ENCODE measurements at places on chromosomes 12 and 14.

- DNase-seq, result no peak
Measured at GRCh38 chr12:114664651-114665320, 19.2 kb downstream of the TBX3 start.

- DNase-seq, result peak; percentile 96
Measured at GRCh38 chr14:61355892-61356325, 34.5 kb downstream of the PRKCH start.

- DNase-seq, result peak; percentile 42
Measured at GRCh38 chr12:40106655-40107054, 774 bp upstream of the SLC2A13 start.

GRCh38 chr12:3604748-3605586 lies 114.0 kb downstream of the PRMT8 start:
- DNase-seq, result peak; percentile 56

DNA sequence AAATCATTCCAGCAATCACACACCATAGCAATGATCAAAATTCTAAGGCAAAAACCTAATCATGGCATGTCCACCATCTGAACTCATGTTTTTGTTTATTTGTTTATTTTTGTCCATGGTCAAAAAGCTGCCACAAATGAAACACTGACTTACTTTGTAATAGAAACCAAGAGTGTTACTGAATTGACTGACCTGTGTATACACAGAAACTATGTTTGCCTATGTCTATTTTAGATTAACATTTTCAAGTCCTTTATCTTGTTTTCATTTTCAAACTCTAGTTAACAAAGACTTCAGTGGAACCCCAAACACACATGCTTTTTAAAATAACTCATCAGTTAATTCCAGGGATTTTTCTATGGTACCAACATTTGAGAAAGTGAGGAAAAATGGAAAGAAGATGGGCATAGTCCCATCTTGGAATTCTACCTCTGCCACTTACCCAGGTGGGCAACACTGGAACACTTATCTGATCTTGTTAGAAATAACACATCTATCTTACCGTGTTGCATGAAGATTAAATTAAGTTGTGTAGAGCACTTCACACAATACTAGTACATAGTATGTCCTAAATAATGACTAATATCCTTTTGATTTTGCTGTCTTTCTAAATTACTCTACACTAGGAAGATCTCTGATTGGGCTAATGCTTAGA lies 6.4 kb downstream of the LUM start:
- DNase-seq, result no peak

- no peak for DNase-seq
Measured at GRCh38 chr14:35140718-35141581, 18.6 kb downstream of the PRORP start.

DNA sequence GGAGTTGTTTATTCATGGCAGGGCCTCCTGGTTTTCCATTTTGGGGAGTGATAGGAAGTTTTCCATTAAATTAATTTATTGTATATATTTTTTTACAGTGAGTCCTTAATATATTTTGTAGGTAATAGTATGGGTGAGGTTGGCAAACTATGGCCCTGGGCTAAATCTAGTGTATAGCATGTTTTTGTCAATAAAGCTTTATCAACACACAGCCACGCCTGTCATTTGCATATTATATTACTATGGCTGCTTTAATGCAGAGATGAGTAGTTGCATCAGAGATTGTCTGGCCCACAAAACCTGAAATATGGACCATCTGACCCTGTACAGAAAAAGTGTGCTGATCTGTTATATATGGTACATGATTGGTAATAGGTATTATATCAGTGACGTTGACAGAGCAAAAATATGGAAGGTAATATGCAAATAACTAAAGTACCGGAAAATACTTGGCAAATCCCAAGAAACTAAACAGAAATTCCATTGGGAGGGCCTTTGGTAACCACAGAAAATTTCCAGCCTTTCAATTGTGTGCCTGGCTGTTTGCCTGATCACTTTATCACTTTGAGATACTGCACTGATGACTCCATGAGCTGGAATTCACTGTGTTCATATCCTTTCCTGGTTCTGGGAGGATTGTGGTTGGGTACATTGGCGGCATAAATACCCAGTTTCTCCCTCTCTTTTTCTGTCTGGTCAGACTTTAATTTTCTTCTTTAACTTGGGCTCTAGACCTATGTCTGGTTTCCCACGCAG lies 61.7 kb upstream of the RFLNA start:
- peak; percentile 22 for DNase-seq

DNA sequence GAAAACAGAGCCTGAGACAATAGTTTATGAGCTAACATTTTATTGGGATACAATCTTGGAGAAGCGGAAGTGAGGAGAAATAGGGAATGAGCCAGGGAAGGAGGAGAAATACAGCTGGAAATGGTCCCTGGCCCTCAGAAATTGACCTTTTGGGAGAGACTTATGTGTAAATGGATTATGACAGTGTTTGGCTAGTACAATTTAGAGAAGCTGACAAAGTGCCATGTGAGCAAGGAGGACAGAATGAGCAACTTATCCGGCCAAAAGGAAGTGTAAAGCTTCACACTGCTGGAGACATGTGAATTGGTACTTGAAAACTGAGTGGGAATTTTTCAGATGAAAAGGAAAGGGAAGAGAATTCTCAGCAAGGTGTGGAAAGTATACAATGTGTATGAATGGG lies 2.9 kb downstream of the GLIPR1 start:
- no peak for DNase-seq

GRCh38 chr14:80358112-80358511 lies 146.8 kb upstream of the DIO2 start:
- no peak for DNase-seq

GRCh38 chr12:130382818-130383217 lies 45.1 kb downstream of the PIWIL1 start:
- DNase-seq, result no peak

GRCh38 chr12:121723200-121723599 lies 10.6 kb downstream of the TMEM120B start:
- no peak for DNase-seq

GRCh38 chr12:124995200-124995961 lies 1.9 kb downstream of the BRI3BP start:
- no peak for DNase-seq
